Stimulated activated CD4-positive, alpha-beta T cell treated with anti-CD3 and anti-CD28 coated beads, Interleukin-1b, Interleukin-23, amount 100 ng/mL, for 1 hour (primary cell): ENCODE measurements at places on chromosomes 3 and 15.

DNA sequence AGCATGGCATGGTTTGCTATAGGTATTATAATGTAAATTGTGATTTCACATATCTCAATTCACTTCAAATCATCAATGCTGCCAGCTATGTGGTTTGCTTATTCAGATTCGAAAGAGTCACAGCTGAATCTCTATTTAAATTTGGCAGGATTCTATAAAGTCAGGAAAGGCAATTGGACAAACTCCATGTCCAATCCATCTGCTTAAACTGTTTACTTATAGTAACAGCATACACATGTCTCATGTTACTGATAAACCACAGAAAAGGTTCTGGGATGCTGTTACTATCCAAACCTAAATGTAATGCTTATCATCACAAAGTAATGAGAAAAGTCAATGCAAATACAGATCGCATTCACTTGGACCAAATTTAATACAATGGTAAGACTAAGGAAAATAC, 229.7 kb downstream of the ISL2 start:
- DNase-seq: no peak

DNA sequence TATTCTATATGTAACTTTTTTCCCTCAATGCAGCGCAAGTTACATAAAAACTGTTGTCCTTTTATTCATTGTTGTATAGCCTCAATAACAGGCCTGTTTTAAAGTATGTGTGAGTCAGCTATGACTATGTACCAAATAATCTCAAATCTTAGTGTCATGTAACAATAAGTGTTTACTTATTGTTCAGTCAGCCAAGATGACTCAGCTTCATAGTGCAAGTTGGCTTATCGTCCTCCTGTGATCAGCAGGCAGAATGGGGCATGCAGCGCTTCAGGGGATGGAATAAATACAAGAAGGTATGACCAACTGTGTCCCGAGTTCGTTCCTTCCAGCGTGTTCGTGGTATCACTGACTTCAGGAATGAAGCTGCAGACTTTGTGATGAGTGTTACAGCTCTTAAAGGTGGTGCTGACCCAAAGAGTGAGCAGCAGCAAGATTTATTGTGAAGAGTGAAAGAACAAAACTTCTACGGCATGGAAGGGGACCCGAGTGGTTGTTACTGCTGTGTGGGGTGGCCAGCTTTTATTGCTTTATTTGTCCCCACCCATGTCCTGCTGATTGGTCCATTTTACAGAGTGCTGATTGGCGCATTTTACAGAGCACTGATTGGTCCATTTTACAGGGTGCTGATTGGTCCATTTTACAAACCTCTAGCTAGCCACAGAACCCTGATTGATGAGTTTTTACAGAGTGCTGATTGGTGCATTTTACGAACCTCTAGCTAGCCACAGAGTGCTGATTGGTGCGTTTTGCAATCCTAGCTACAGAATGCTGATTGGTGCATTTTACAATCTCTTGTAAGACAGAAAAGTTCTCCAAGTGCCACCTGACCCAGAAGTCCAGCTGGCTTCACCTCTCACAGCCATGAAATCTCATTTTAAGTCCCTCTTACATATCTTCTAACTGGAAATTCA, 1016.0 kb downstream of the MCTP2 start:
- no peak for DNase-seq

GRCh38 chr15:59656897-59657634, at the start of gene GTF2A2:
GTF2A2 (minus strand) TSS chr15:59657515; CDS start chr15:59652277, 5,238 bp downstream.
- peak; percentile 83 for DNase-seq

DNA sequence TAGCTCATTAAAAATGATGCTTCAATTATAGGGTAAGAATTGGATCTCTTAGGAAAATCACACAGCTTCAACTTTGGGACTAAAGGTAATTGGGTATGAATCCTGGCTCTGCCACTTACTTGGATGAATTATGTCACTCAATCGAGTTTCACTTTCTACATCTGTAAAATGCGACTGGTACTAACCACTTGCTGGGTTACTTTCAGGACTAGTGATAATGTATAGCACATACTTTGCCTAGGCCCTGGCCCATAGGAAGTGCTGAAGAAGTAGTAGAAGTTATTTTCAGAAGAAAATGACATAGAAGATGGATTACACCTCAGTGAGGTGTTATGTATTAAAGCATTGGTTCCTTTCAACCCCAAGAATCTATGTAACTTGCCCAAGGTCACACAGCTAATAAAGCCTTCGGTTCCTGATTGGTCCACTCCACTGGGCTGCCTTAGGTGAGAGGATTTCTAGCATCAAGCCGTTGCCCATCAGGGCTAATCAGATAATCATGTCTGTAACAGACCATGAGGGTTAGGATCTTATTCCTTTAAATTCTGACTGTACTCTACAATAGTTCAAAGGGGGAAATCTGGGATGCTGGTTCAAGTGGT, 29.4 kb upstream of the AP4E1 start:
- DNase-seq: no peak

DNA sequence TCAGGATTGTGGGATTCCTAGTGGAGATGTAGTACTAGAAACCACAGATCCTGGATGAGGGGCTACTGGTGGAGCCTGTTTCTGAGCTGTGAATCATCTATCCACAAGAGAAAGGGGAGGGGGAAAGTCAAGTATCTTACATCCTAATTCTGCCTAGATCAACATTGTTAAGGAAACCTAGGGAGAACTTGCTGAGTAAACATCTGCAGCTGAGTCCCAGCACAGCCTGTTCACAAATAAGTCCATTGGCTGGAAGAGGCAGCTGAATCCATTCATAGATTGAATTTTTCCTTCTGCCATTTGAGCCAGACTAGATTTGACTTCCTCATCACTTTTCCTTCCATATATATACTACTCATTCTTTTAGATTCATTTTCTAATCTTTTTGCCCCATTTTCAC, 460.5 kb downstream of the TUSC7 start:
- DNase-seq: no peak

GRCh38 chr3:58035524-58036255, 27.5 kb downstream of the FLNB start:
- DNase-seq: no peak

GRCh38 chr3:160023476-160023875, 34.8 kb downstream of the IL12A start:
- no peak for DNase-seq

DNA sequence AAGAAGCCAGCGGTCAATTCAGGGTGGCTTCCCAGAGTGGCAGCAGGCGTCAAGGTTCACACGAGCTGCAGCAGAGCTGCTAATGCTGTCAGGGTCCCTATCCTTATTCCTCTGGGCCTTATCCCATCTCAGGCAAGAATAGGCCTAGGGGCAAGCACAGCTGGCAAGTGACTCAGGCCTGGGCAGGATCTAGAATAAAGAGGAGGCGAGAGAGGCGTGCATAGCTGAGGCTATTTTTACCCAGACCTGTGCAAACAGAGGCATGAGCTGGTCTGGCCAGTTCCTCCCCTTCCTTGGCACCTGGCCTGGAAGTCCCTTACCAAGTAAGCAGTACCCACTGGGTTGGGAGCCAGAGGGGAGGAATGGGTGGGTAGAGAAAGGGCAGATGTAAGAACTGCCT, 12.2 kb upstream of the VIPR1 start:
- no peak for DNase-seq

DNA sequence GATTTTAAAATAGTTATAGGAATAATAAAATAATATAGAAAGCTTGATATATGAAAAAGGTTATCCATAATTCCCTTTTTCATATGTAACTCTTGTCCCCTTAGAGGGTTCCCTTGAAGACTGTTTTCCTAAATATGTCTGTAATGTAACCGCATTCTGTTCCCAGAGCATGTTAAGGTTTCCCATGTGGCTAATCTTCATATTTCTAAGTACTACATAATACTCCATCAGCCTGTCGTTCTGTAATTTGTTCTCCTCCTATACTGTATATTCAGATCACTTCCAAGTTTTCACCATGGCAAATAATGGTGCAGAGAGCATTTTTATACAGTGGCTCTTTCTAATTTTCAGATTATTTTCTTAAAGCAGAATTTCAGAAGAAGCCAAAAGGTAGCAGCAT, 6.7 kb downstream of the NMNAT3 start:
- no peak for DNase-seq

DNA sequence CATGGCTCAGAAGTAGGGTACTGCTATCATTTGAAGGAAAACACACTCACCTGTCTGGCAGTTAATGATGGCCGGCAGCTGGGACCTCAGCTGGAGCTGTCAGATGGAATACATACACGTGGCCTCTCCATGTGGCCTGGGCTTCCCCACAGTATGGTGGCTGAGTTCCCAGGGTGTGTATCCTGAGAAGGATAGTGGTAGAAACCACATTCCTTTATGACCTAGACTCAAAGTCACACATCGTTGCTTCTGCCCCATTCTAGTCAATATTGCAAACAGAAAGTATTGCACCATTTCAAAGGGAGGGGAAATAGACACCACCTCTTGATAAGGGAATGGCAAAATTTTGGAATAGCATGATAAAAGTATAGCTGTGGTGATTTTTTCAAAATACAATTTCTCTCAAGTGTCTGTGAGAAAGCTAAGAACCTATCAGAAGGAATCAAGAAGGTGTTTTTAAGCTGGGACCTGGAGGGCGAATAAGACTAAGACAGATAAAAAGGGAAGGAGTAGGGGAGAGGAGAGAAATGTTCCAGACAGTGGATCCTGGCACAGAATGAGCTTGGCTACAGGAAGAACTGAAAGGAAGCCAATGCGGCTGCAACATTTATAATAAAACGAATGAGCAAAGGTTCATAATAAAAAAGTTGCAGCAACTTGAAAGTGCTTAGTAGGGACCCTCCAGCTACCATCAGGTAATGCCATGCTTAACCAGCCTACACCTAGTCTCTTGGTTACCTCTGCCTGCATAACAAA, 40.1 kb upstream of the GALNT15 start:
- no peak for DNase-seq

- DNase-seq: no peak
Measured at GRCh38 chr3:171258316-171258715, 201.9 kb downstream of the TNIK start.

GRCh38 chr3:10437995-10438901, 67.1 kb downstream of the ATP2B2 start:
- DNase-seq: no peak
